Colonic mucosa (tissue), 4 donors: ENCODE measurements at places on chromosomes 3 and 15. TPM values are rescaled to one million over a fixed set of nuclear protein-coding genes. Genes with fewer than 3 reads are reported as not detected.
A peak's percentile ranks its signal among the peaks of the same experiment; 100 is the strongest.

The GOLGA8K gene
- total RNA-seq, result 0.22 TPM

DNA sequence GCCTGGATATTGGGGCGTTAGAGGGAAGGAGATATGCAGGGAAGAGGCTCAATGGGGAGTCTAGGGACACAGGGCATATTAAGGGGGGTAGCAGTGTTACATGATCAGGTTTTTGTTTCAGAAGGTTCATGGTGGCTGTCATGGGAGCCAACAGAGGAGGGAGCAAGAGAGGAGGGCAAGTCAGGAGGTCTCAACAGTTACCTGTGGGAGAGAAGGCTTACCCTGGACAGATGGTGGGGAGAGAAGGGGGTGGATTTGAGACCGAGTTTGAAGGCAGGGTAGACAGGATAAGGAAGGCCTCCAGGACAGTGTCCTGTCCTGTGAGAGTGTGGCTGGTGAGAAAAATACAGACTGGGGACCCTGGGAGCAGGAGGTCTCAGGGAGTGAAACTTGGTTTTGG is 3.8 kb upstream of the WNT7A start:
- no peak for DNase-seq

GRCh38 chr3:29382409-29382808 is 101.5 kb downstream of the RBMS3 start:
- DNase-seq, result no peak

The C2CD4A gene
- total RNA-seq, result 2.4 TPM

The LMAN1L gene
- total RNA-seq, result not detected

DNA sequence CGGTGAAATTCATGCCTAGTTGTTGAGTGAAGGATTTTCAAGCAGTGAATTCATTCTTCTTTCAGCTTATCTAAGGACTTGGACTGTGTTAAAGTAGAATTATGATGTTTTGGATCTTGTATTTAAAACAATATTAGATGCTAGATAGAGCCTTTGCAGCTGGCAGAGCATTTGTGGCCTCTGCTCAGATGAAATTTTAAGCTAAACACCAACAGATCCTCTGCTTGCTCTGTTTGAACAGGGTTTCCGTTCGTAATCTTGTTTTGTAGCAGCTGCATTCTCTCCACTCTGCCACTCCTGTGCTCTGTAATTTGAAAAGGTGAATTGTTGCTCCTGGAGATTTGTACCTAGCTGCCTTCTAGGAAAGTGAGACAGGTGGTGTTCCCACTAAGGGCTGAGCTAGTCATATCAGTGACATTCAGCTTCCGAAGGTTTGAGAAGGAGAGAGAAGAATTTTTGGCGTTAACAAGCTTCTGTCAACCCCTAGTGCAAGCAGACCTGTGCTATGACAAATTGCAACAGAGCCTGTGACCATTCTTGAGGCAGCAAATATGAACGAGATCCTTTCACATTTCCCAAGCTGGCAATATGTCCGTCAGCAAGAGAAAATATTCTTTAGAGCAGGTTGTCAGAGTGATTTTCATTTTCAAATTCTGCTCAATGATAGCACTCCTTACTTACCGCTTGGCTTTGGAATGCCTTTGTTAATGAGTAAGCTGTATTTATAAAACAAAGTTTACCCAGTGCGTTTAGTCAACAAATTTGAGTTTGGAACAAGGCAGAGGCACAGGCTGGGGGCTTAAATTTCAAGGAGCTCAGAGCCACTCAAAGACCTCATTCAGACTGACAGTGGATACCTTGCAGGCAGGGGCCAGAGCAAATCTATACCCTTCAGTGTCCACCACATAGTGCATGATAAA is 5.3 kb downstream of the CHST2 start:
- no peak for DNase-seq

GRCh38 chr3:154720921-154721320 is 290.9 kb upstream of the GPR149 start:
- DNase-seq, result no peak

DNA sequence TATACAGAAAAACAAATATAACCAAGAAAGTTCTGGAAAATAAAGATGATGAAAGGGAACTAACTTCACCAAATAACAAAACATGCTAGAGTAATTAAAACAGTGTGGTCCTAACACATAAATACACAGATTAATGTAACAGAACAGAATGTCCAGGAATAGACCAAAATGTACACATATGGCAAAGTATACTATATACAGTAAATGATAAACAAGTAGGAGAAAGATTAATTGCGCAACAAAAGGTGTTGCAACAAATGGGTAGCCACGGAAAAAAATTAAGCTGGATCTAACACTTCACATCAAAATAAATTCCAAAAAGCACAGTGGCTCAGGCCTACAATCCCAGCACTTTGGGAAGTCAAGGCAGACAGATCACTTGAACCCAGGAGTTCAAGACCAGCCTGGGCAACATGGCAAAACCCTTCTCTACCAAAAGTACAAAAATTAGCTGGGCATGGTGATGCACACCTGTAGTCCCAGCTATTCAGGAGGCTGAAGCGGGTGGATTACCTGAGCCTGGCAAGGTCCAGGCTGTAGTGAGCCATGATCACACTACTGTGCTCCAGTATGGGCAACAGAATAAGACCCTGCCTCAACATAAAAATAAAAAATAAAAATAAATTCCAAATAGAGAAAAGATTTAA is 19.8 kb downstream of the SCAP start:
- no peak for DNase-seq

DNA sequence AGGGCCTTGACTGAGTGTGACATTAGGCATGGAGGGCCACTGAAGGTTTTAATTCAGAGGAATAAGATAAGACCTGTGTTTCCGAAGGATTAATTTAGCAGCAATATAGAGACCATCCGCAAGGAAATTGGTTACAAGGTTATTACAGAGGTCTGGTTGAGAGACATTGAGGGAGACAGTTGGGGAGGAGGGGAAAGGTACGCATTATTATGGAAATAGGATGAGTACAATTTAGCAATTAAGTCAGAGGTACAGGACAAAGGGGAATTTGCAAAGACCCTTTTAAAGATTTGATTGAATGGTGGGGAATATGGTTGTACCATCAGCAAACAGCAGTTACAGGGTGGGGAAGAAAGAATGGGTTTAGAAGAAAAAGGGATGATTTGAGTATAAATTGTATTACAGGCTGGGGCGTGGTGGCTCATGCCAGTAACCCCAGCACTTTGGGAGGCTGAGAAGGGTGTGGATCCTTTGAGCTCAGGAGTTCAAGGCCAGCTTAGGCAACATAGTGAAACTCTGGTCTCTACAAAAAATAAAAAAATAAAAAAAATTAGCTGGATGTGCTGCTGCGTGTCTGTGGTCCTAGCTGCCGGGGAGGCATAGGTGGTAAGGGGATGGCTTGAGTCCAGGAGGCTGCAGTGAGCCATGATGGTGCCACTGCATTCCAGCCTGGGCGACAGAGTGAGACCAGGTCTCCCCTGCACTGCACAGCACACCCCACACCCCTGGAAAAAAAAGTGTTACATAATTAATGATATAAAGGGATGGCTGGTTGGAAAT is 11.3 kb downstream of the ARL8B start:
- DNase-seq, result no peak

- DNase-seq, result peak; percentile 56
Measured at GRCh38 chr3:115217678-115218451, 70.8 kb upstream of the ZBTB20 start.

The SLC51B gene
- 102 TPM for total RNA-seq

DNA sequence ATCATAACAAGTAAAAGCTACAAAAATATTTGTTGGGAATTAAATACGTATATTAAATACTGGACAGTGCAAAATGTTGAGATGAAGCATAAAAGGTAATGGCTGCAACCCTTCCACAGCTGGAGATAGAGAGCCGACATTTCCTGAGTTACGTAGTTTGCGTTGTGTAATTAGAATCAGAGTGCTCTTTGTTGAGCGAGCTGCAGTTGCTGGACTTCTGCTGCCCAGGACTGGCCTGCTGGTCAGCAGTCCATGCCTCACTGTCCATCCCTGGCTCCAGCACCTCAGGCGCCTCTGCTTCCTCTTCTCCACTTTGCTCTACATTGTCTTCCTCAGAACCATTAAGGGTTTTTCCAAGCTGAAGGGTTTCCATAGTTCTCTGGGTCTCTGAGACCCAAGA is 28.4 kb upstream of the SHC4 start:
- DNase-seq, result no peak

DNA sequence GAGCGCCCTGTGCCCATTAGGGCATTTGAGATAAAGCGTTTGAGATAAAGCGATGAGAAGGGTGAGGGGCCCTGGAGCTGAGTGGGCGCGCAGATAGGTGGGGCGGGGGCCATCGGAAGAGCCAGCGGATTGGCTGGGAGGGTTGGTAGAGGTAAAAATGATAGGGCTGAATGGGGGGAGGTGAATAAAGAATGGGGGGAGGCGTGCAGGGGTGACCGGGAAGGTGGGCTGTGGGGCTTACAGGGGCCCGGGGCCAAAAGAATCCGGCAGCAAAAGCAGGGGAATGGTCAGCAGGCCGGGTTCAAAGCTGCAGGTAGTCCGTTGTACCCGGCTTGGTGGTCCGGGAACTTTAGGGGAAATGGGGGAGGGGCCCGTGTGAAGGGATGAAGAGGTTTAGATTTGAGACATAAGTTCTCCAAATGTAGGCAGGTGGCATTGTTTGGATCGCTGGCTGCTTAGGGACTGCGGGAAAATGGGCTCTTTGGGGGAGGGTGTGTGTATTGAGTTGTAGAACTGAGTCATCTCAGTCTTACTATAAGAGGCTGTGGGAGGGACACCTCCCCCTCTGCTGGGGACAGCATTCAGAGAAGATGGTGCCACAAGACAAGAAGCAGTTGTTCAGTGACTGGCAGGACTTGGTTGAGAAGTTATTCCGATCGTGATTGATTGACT is 610 bp downstream of the ARID3B start:
- peak; percentile 52 for DNase-seq

- no peak for DNase-seq
Measured at GRCh38 chr15:75895731-75896130, 7.9 kb upstream of the FBXO22 start.

DNA sequence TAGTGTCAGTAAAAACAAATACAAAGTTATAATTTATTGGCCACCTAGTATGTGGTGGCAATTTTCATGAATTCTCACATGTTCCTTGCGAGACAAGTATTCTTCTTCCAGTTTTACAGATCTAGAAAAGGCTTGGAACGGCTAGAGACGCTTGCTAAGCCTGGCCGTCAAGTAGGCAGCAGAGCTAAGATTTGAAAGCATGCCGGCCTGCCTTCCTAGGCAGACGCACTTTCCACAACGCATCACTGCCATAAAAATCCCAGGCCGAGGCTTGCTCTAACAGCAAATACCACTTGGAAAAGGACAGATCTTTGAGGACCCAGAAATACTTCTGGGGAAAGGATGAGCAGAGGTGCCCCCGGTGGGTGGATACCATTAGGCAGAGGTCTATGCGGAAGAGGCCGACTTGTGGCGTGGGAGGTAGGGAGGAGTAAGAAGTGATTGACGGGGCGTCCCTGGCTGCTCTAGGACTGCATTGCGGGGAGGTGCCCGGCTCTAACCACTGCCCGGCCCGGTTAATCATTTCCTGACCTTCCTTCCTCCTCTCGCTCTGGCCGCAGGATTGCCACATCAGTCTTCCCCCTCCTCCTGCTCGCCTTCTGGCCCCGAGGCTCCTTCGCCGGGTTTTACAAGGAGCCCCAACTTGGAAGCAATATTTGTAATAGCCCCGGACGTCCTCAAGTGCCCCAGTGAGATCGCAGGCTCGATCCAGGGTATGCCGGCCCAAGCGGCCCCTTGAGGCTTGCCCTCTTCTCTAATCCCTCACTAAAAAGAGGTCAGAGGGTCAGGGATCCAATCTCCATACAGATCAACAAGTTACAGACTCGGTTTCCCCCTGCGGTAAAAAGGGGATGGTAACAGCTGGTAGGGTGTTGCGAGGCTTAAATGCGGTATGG is 1.3 kb upstream of the USP3 start:
- peak; percentile 97 for DNase-seq

DNA sequence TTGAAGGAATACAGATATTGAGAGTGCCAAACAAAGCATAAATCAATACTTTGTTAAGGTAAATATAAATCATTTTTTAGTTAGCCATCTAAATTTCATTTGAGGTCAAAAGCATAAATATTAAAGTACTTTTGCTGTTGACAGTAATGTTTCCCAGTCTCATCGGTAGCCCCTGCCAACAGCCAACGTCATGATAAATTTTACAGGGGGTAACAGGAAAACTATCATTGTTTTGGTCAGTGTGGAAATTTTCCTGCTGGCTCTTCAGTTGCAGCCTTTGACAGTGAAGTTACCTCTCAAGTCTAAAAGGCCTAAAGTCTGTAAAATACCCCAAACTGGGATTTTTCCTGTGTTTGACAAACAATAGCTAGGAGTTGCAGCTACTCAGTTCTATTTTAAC is 37.3 kb upstream of the TTC14 start:
- DNase-seq, result no peak

- no peak for DNase-seq
Measured at GRCh38 chr3:120752865-120753264, 10.3 kb downstream of the GTF2E1 start.

- DNase-seq, result no peak
Measured at GRCh38 chr3:44208568-44208967, 33.1 kb upstream of the TOPAZ1 start.

GRCh38 chr3:12265508-12265907 is 23.4 kb upstream of the PPARG start:
- no peak for DNase-seq

- DNase-seq, result peak; percentile 82
Measured at GRCh38 chr15:90264671-90265070, 801 bp upstream of the NGRN start.

The CLN6 gene
- total RNA-seq, result 18.9 TPM

The SMAD6 gene
- 22.0 TPM for total RNA-seq

DNA sequence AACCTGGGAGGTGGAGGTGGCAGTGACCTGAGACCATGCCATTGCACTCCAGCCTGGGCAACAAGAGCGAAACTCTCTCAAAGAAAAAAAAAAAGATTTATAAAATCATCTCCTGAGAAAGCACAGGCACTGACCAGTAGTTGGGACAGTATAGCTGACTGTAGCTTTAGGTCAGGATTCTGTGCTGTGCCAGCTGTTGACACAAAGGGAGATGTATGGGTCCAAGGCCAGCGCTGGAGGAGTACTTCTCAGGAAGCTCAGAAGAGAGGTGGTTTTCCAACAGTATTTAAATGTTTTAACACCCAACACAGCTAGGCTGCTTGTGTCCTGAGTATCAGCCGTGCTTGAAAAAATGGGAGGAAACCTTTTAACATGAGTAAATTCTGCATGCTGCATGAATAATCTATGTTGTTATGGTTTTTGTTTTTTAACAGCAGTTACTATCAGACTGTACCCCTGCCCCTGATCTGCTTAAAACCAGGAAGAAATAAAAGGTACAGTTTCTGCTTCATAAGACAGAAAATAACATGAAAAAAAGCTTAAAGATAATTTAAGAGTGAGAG is 6.5 kb downstream of the RAMAC start:
- DNase-seq, result no peak

DNA sequence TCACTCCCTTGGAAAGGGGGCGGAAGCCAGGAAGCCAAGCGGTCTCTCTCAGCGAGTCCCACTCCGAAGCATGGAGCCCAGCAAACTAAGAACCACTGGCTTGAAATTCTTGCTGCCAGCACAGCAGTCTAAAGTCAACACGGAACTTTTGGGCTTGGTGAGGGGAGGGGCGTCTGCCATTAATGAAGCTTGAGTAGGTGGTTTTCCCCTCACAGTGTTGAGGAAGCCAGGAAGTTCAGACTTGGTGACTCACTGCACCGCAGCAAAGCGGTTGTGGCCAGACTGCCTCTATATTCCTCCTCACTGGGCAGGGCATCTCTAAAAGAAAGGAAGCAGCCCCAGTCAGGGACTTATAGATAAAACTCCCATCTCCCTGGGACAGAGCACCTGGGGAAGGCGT is 665.4 kb upstream of the CBLB start:
- no peak for DNase-seq
